ENCODE measurements at places on chromosomes 4 and X. TPM values are rescaled to one million over a fixed set of nuclear protein-coding genes. Genes with fewer than 3 reads are reported as not detected.

DNA sequence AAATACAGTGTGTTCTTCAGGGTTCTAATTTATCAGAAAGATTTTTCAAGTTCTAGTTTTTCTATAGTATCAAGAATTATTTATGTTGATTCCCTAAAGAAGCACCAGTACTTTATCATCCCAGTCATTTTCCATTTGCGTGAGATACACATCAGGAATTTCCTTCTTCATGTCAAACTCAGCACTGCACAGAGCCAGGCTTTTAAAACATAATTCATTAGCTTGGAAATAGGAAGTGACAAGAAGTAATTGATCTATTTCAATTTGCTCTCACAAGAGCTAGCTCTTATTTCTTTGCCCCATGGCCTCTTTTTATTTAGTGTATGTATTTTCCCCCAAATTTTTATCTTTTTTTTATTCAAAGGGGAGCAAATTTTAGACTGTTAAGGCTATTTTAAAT, 13.0 kb upstream of the SLC10A4 start:
- ATAC-seq = no peak

DNA sequence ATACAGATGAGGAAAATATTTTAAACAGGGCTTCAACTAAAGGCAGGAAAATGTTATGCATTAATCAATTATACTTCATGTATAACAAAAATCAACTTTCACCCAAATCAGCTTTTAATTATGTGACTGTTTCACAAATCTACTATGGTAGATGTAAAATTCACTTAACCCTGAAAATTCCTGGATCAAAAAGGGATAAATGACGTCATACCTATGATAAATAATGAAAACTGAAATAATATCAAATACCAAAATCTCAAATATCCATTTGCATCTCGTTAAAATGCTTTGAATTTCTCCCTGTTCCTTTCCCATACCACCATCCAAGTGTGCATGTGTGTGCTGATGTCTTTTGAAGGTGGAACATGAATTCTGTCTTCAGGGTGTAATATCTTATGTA, 11.5 kb downstream of the S100G start:
- no peak for ATAC-seq

Gene FGFBP2
- not detected for total RNA-seq

Gene IL1RAPL2
- not detected for total RNA-seq
